Epithelial cell of proximal tubule (primary cell): ENCODE measurements at places on chromosomes 6 and 20. TPM values are rescaled to one million over a fixed set of nuclear protein-coding genes. Genes with fewer than 3 reads are reported as not detected.
A peak's percentile ranks its signal among the peaks of the same experiment; 100 is the strongest.

The PLA2G7 gene
- total RNA-seq = 0.23 and 0.36 TPM in 2 replicates

- no peak for DNase-seq
Measured at GRCh38 chr20:58997141-58997770, 9.8 kb downstream of the CTSZ start.

GRCh38 chr20:39946053-39946810, 742.8 kb downstream of the MAFB start:
- no peak for DNase-seq

The NFKBIE gene
- 61.6 and 131 TPM in 2 replicates for total RNA-seq

- no peak for DNase-seq
Measured at GRCh38 chr6:159134701-159135364, 34.4 kb upstream of the FNDC1 start.

DNA sequence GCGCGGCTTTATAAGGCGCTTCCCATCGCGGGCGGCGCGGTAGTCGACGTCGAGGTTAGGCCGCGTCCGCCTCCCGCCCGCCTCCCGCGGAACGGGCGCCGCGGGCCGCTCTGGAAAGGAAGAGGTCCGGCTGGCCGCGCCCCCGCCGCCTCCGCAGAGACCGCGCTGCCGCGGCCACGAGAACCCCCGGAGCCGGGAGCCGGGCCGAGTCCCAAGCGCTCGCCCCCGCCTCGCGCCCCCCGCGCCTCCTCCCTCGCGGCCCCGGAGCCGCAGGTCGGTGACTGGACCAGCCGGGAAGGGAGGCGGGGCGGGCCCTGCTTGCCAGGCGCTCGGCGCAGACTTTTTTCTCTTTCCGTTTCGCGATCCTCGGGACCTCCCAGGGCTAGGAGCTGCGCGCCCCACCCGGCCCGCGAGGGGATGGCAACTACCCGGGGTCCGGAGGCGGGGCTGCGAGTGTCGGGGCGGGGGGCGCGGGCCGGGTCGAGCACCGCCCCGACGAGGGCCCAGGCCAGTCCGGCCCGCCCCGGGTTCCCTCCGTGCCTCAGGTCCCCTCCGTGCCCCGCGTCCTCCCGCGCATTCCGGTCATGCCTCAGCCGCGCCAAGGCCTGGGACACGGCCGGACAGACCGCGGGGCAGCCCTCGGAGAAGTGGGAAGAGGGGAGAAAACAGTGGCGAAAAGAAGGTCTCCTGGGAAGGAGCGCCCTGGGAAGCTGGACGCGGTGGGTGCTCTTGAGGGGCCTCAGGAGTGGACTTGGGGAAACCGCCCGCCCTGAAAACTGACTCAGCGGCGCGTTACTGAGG, 417 bp upstream of the PXDC1 start:
- DNase-seq = no peak

DNA sequence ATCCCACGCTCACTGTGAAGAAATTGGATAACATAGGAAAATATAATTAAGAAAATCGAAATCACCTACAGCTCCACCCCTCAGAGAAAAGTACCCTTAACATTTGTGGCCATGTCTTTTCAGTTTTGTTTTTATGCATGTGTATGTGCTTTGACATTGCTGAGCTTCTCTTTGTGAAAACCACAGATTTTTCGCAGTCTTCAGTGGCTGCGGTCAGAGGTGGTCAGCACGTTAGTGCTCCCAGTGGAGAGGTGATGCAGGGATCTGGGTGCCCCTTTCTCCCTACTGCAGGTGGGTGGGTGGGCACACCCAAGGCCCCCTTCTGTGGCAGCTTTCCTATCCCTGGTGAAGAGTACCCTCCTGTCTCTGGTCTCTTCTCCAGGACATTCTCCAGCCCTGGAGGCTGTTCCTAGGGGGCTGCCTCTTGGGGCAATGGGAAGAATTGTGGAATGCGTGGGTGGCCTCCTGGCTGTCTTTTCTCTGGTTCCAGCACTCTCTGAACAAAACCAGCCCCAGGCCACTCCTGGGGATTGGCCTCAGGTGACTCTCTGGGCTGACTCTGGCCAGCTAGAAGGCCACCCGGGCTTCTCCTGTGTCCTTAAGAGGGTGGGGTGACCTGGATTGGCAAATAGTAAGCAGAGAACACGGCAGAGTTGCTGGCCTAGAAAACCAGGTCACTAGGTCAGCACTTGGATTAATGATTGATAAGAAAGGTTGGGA, 49.8 kb upstream of the FANCE start:
- peak; percentile 95 for DNase-seq

DNA sequence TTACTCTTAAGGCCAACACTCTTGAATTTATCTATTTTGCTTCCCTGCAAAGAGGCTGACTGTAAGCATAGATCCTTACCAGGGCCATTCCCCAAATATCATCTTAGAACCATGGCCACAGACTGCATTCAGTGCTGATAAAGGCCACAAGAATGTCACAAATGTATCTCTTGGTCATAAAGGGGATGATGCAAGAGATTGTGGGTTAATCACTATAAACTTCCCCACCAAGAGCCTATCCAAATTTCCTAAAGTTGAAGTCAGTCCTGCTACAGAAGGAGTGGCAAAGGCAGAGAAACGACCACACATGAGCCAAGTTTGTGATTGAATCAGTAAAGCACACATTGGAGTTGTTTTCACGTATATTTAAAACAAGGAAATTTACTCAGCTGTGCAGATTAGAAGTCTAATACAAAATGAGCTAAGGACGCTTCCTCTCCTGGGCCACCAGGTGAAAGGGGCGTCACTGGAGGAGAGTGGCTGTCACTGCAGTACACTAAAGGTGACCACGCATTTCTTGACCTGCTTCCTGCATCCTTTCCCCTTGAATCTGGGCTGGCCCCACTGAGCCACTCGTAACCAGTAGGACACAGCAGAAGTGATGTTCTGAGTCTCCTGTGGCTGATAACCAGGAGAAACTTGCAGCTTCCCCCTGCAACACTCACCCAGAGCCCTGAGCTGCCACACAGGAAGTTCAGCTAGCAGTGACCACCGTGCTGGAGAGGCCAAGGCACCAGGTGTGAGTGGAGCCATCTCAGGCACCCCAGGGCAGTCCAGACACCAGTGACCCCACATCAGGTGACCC, 181.9 kb downstream of the SYNDIG1 start:
- DNase-seq = no peak

- DNase-seq = no peak
Measured at GRCh38 chr6:4259391-4259790, 124.0 kb upstream of the ECI2 start.

GRCh38 chr20:62423326-62423706, 4.0 kb downstream of the RBBP8NL start:
- DNase-seq = no peak

DNA sequence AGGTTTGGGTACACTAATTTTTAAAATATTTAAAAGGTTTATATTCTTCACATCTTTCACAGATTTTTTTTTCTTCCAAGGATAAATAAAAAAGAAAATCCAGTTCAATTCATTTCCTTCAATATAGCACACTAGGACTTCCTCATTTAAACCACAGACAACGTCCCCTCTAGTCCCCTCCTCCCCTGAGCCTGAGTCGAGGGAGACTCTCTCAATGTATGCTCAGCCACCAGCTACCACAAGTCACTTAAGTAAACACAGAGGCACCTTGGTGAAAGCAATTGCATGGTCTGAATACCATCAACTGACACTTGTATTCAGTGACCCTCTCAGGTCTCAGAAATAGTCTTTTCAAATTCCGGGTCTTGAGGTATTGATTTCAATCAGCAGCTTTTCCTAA, 88.6 kb downstream of the SIM1 start:
- no peak for DNase-seq

The C20orf144 gene
- not detected in 2 replicates for total RNA-seq
